ENCODE measurements at places on chromosomes 5 and 9. TPM values are rescaled to one million over a fixed set of nuclear protein-coding genes. Genes with fewer than 3 reads are reported as not detected.

GRCh38 chr9:122158202-122158601 is 1.4 kb downstream of the NDUFA8 start:
- H3K27ac ChIP-seq: no peak overlapping the region
- peaks cover 4% of the 10 kb centered on the region for H3K36me3 ChIP-seq
- peaks cover 9% of the 10 kb centered on the region for H3K27me3 ChIP-seq
- H3K4me1 ChIP-seq: peaks cover 32% of the 10 kb centered on the region
- DNase-seq: no peak

GRCh38 chr9:107375651-107376369 is 92.7 kb downstream of the RAD23B start:
- H3K4me1 ChIP-seq: no peaks in the 10 kb centered on the region
- no peaks in the 10 kb centered on the region for H3K36me3 ChIP-seq
- no peak for DNase-seq
- H3K4me3 ChIP-seq: no peak overlapping the region

DNA sequence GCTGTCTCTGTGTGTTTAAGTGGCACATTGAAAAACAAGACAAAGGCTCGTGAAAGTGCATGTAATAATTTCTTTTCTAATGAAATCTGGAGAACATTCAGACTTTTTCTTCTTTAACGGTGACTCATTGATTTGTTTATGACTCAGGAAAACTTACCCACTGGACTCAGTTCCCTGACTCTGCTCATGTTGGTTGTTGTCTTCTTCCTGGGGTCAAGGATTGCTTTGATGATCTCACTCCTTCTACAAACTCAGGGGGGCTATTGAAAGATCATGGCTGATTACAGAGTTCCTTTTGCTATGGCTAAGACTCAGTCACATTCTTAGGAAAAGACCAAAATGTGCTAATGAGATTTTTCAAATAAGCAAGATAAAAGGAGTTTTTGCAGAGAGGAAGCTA is 141.1 kb upstream of the DAP start:
- peaks cover 24% of the 10 kb centered on the region for H3K27me3 ChIP-seq
- H3K27ac ChIP-seq: no peak overlapping the region
- no peak overlapping the region for H3K4me3 ChIP-seq
- H3K4me1 ChIP-seq: no peaks in the 10 kb centered on the region
- H3K36me3 ChIP-seq: no peaks in the 10 kb centered on the region
- DNase-seq: no peak

- peak overlapping the region; percentile 50 for H3K4me3 ChIP-seq
- H3K4me1 ChIP-seq: peaks cover 27% of the 10 kb centered on the region
- no peak for DNase-seq
- no peaks in the 10 kb centered on the region for H3K27me3 ChIP-seq
- no peaks in the 10 kb centered on the region for H3K36me3 ChIP-seq
- peak overlapping the region; percentile 53 for H3K27ac ChIP-seq
Observed at GRCh38 chr9:72309364-72310133, 55.5 kb downstream of the ZFAND5 start.

DNA sequence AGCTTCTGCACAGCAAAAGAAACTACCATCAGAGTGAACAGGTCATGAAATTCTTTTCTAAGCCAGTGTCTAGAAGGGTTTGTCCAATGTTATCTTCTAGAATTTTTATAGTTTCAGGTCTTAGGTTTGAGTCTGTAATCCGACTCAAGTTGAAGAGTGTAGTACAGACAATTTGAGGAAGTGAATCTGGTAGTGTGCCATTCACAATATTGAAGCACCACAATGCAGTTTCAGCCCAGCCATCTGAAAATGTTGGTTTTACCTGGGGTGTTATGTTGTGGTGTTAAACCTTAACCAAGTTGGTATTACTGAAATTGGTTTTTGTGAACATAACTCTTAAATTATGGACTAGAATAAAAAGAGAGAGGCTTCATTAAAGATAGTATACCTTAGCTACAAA is 77.2 kb downstream of the ADAMTS16 start:
- no peak overlapping the region for H3K27ac ChIP-seq
- no peak overlapping the region for H3K4me3 ChIP-seq
- H3K27me3 ChIP-seq: no peaks in the 10 kb centered on the region
- H3K36me3 ChIP-seq: no peaks in the 10 kb centered on the region
- H3K4me1 ChIP-seq: no peaks in the 10 kb centered on the region

- H3K27me3 ChIP-seq: peaks cover 22% of the 10 kb centered on the region
- H3K36me3 ChIP-seq: no peaks in the 10 kb centered on the region
- DNase-seq: no peak
- H3K4me1 ChIP-seq: no peaks in the 10 kb centered on the region
- no peak overlapping the region for H3K4me3 ChIP-seq
- H3K27ac ChIP-seq: no peak overlapping the region
Observed at GRCh38 chr9:123311250-123311752, 42.9 kb upstream of the STRBP start.

- no peaks in the 10 kb centered on the region for H3K27me3 ChIP-seq
- peaks cover 22% of the 10 kb centered on the region for H3K4me1 ChIP-seq
Observed at GRCh38 chr5:36908544-36909260, 32.1 kb downstream of the NIPBL start.

The FGD3 gene
- 42.0 TPM for total RNA-seq

DNA sequence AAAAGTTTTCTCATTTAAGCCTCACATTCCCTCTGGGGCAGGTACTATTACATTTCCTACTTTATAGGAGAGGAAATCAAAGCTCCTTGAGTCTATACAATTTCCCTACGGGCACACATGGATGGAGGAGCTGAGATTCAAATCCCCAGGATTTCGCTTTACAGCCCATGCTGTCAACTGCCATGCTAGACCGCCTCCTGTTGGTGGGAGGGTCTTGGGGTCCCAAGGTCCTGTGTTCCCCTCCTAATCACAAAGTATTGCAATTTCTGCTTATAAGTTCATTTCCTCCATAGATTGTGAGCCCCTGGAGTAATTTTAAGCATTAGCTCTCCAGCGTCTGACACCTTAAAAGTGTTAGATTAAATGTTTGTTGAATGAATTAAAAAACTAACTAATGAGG is 95.9 kb upstream of the SMARCA2 start:
- no peak overlapping the region for H3K27ac ChIP-seq
- H3K36me3 ChIP-seq: no peaks in the 10 kb centered on the region
- H3K4me1 ChIP-seq: no peaks in the 10 kb centered on the region
- DNase-seq: no peak

DNA sequence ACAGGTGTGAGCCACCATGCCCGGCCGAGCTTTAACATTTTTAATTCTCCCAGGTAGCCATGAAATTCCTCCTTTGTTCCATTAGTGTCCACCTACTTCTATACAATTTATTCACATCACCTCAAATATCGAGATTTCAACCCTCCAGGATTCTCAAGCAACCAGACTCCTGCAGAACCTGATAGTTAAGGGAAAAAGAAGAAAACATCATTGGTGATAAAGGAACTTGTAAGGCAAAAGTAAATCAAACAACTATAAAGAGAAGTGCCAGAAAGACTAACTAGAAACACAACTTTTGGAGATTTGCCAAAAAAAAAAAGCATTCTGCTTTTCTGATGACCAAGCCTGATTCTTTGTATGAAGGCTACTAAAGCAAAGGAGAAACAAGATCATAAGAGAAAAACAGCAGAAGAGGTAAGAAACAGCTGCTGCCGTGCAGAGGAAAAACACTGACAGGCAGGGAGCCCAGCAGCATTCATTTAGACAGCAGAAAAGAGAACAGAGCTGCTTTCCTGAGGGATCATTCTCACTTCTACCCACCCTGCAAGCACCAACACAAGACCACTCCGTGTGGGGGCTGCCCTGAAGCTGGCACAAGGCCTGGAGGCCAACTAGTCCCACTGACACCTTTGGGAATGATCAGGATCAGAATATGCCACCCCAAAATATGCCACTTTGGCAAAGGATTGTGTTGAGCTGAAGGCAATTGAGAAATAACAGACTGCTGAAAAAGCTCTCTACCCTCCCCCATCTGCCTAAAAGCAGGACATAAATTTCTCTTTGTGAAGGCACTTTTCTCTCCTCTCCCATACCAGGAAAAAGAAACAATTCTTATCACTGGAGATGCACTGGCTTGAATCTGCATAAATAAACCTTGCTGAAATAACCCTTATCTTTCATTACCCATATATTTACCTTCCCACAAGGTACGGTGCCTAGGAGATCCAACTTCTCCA is 75.1 kb downstream of the ALDH7A1 start:
- peaks cover 7% of the 10 kb centered on the region for H3K27me3 ChIP-seq
- no peaks in the 10 kb centered on the region for H3K36me3 ChIP-seq
- no peak for DNase-seq
- no peak overlapping the region for H3K27ac ChIP-seq
- no peaks in the 10 kb centered on the region for H3K4me1 ChIP-seq

DNA sequence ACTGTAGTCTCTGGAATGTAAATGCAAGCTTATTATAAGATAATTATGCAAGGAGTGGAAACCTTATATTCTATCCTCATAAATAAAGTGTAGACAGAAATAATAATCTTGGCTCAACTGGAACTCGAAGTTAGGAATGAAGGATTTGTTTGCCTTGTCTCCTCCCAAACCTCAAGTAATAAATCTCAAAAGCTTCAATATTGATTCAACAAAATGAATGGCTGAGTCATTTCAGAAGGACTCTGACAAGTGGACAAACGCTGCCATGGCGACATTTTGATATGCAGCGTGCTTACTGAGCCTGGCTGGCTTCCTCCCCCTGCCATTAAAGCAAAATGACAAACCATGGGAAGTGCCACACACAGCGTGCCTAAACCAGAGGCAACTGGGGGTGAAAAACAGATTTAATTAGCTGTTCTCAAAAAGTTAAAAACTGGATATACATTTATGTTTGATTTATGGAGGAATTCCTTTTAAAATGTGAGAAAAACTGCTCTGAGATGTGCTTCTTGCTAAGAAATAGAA is 10.5 kb upstream of the ADGRV1 start:
- no peak overlapping the region for H3K4me3 ChIP-seq
- H3K36me3 ChIP-seq: no peaks in the 10 kb centered on the region
- H3K4me1 ChIP-seq: no peaks in the 10 kb centered on the region
- no peak overlapping the region for H3K27ac ChIP-seq
- DNase-seq: no peak

DNA sequence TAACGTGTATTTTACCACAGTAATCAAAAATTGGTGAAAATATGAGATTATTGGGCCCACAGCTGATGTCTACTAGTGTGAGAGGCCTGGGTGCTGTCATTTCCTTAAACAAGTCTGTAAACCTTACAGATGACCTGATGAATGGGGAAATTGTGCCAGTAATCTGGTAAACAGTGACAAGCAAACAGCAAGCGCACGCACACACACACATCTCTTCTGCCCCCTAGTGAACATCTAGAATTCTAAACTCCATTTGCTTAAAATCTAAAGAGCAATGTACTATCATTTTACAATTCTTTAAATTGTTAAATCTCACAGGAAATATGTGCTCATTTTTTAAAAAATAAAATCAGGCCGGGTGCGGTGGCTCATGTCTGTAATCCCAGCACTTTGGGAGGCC is 7.5 kb upstream of the RAPGEF1 start:
- DNase-seq: no peak
- no peak overlapping the region for H3K4me3 ChIP-seq
- no peaks in the 10 kb centered on the region for H3K36me3 ChIP-seq
- H3K4me1 ChIP-seq: peaks cover 4% of the 10 kb centered on the region

GRCh38 chr5:87949676-87950631 is 318.7 kb downstream of the TMEM161B start:
- DNase-seq: no peak
- no peak overlapping the region for H3K4me3 ChIP-seq
- no peaks in the 10 kb centered on the region for H3K4me1 ChIP-seq
- no peak overlapping the region for H3K27ac ChIP-seq
- H3K27me3 ChIP-seq: no peaks in the 10 kb centered on the region

The GPR21 gene
- 3.0 TPM for total RNA-seq

GRCh38 chr5:60526336-60526875 is 173.6 kb downstream of the DEPDC1B start:
- H3K36me3 ChIP-seq: no peaks in the 10 kb centered on the region
- no peaks in the 10 kb centered on the region for H3K4me1 ChIP-seq
- no peak overlapping the region for H3K4me3 ChIP-seq
- peaks cover 3% of the 10 kb centered on the region for H3K27me3 ChIP-seq

The INSL4 gene
- not detected for total RNA-seq

GRCh38 chr5:168413062-168413461 is 73.2 kb upstream of the RARS1 start:
- H3K36me3 ChIP-seq: no peaks in the 10 kb centered on the region
- no peak for DNase-seq
- H3K27me3 ChIP-seq: no peaks in the 10 kb centered on the region
- H3K27ac ChIP-seq: no peak overlapping the region
- peaks cover 4% of the 10 kb centered on the region for H3K4me1 ChIP-seq

DNA sequence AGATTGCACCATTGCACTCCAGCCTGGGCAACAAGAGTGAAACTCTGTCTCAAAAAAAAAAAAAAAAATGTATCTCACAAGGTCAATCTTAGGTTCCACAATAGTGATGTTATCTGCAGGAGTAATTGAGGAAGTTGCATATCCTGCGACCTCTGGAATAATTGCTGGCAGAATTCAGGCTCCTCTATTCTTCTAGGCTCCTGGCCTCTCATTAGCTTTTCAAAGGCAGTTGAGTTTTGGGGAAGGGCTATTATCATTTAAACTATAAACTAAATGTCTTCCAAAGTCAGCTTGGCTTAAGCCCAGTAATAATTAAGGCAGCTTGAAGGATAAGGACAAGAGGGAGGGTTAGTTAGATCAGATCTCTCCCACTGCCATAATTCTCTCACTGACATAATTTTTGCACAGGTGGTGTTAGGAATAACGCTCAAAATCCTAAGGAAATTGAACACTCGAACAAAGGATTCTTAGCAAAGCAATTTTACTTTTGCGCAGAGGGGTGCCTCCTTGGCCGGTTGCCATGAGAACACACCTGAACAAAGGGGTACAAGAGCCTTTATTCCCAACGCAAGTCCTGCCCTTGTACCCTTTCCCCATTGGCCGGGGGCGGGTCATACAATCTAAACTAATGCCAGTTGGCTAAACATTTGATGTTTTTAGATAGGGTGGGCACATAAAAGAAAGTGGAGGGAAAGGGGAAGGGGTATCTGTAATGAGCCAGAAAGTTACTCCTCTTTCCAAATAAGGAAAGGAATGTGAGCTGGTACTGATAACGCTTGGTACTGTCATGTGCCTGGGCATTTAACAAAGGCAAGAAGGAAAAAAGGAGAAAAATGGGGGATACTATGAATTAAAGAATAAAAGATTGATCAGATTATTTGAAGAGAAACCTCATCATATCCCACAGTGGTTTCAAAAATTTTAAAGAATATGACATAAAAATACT is 106.4 kb upstream of the CCNG1 start:
- H3K4me3 ChIP-seq: no peak overlapping the region
- H3K27me3 ChIP-seq: peaks cover 2% of the 10 kb centered on the region
- no peaks in the 10 kb centered on the region for H3K36me3 ChIP-seq
- no peak overlapping the region for H3K27ac ChIP-seq

The C9orf153 gene
- total RNA-seq: 0.43 TPM

- no peaks in the 10 kb centered on the region for H3K27me3 ChIP-seq
- no peak overlapping the region for H3K4me3 ChIP-seq
- no peaks in the 10 kb centered on the region for H3K36me3 ChIP-seq
Observed at GRCh38 chr9:110058304-110058953, 149.5 kb downstream of the C9orf152 start.

The PCDHB14 gene
- total RNA-seq: not detected

- H3K4me3 ChIP-seq: peak overlapping the region; percentile 87
- H3K36me3 ChIP-seq: no peaks in the 10 kb centered on the region
- DNase-seq: no peak
- peak overlapping the region; percentile 76 for H3K27ac ChIP-seq
- peaks cover 4% of the 10 kb centered on the region for H3K27me3 ChIP-seq
Observed at GRCh38 chr9:90801973-90802322, 329 bp downstream of the SYK start.

All from natural killer cell treated with Interleukin-12 subunit alpha and Interleukin-12 subunit beta and Interleukin-15 and Interleukin-18, amount 100 ng/mL, for 72 hours (primary cell).